ENCODE measurements at places on chromosomes 7 and 10.

DNA sequence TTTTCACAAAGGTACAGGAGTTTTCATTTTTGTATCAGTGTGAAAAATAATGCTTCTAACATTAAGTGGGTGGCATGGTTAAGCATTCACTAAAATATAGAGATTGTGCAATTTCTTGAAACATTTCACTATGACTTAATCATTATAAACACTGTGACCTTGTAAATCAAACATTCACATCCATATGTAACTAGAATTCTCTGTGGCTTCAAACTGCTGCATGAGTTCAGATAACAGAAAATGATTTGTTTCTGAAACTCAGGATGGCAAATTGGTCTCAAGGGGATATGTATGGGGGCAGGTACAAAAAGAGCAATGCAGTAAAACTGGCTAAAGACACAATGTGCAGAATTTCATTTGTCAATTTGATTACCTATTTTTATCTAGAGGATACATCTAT, 3.8 kb downstream of the FAM133B start:
- no peak for DNase-seq

DNA sequence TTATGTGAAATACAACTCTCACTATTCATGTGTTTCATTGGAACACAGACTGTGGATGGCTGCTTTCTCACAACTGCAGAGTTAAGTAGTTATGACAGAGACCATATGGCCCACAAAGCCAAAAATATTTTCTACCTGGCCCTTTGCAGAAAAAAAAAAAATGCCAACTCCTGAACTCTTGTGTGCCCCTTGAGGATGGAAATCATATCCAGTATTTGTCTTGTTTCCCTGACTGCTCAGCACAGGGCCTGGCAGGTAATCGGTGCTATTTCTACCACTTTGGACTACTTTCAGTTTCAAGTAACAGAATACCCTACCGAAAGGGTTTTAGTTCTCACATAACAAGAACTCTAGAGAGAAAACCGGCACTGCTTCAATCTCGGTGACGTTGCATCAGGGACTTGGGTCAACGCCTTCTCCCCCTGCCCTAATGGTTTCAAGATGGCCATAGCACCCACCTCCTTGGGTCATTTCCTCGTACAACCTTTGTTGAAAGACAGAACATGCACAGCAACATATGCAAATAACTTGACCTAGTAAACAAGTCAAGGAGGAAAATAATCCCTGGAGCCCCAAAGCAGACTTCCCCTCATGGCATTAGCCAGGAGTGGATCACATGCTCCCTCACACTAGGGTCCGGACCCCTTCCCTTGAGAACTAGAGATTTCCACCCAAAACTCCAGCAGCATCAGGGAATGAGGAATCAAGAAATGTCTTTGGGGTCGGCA, 11.8 kb upstream of the GPNMB start:
- no peak for DNase-seq

DNA sequence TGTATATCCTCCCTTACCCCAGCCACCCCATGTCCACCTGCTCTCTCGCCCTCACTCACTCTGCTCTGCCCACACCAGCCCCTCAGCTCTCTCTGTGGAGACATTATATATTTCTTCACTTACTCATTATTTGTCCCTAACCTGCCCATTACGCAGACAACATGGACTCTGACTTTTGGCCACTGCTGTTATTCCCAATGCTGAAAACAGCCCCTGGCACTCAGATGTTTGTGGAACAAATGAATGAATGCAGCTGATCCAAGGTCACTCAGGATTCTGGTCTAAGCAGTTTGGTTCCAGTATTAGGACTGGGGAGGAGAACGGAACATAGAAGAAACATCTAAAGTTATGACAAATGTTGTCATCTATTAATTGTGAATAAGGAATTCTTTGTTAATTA, 26.7 kb downstream of the GNA12 start:
- DNase-seq: no peak

GRCh38 chr10:22475651-22476600, 130.6 kb downstream of the SPAG6 start:
- DNase-seq: no peak

GRCh38 chr10:122124808-122125207, 135.8 kb downstream of the TACC2 start:
- DNase-seq: no peak

- DNase-seq: no peak
Observed at GRCh38 chr7:86920154-86920553, 139.3 kb downstream of the ELAPOR2 start.

- no peak for DNase-seq
Observed at GRCh38 chr10:80619036-80619435, 81.3 kb downstream of the SH2D4B start.

DNA sequence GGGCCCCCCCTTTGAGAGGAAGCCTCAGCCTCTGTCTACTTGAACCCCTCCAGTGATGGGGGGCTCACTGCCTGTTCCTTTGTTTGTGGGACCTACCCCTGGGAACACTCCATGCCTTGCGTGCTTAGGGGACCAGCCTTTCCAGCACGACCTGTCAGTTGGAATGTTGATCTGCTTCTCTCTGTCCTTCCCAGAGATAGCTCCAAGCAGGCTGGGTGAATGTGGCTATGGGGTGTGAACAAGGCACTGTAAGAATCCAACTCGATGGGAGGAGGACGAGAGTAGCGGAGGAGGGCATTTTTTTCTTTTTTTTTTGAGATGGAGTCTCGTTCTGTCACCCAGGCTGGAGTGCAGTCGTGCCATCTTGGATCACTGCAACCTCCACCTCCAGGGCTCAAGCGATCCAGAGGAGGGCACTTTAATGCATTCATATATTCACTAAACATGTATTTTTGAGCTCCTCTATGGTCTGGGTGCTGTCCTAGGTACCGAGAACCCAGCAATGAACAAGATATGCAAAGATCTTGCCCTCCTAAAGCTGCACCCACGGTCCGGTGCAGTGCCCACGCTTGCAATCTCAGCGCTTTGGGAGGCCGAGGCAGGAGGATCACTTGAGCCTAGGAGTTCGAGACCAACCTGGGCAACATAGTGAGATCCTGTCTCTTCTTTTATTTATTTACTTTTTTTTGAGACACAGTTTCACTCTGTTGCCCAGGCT, 8.5 kb downstream of the CLIP2 start:
- no peak for DNase-seq

Data from activated CD8-positive, alpha-beta memory T cell treated with anti-CD3 and anti-CD28 coated beads for 1 hour (primary cell).